ENCODE measurements at places on chromosomes 5 and 9.

GRCh38 chr5:142654578-142655058 is 31.3 kb downstream of the FGF1 start:
- no peak for DNase-seq

DNA sequence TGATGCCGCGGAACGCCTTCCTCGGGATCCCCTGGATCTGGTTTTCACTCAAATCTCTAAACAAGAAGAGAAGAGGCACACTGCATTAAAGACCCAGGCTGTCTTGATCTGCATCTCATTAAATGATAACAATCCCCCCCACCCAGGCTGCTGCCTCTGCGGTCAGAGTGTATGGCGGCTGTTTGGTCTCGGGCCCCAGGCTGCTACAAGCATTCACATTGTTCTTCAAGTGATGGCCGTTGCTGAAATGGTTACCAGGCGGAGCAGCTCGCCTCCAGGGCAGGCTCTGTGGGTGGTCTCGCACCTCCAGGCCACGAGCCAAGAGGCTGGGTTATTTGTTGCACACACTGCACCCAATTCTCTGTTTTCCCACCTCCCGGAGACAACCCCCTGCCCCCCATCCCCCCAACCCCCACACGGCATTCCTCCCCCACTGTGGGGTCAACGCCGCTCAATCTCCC is 304.1 kb upstream of the PANK3 start:
- no peak for DNase-seq

DNA sequence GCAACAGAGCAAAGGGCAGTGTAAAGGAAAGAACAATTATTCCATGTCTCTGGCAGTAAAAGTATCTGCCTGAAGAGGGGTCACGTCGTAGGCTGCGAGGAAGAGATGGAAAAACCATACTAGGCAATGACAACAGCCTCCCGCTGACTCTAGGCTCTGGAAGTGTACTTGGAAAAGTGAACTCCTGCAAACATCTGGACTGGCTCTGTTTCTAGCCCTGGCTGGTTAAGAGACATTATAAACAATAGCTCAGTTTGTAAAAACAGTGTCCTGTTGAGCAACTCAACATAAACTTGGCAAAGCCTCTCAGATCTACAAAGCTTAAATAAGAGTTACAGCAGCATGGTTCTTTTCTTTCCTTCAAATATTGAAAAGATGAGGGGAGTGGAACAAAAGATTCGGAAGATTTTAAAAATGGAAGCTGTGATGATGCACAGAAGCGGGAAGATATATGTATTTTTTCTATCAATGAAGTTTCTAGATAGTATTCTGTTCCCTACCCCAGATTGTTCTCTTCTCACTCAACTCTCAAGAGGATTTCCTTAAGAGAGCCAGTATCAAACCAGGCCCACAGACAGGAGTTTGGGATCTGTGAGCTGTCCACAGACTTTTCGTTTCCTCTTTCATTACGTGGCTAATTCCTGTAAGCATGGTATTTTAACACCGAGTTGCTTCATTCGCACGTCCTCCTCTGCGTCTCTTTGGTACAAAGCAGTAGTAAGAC is 79.4 kb downstream of the SPTLC1 start:
- DNase-seq = no peak

- DNase-seq = no peak
Observed at GRCh38 chr9:131273856-131274673, 2.2 kb downstream of the FAM78A start.

DNA sequence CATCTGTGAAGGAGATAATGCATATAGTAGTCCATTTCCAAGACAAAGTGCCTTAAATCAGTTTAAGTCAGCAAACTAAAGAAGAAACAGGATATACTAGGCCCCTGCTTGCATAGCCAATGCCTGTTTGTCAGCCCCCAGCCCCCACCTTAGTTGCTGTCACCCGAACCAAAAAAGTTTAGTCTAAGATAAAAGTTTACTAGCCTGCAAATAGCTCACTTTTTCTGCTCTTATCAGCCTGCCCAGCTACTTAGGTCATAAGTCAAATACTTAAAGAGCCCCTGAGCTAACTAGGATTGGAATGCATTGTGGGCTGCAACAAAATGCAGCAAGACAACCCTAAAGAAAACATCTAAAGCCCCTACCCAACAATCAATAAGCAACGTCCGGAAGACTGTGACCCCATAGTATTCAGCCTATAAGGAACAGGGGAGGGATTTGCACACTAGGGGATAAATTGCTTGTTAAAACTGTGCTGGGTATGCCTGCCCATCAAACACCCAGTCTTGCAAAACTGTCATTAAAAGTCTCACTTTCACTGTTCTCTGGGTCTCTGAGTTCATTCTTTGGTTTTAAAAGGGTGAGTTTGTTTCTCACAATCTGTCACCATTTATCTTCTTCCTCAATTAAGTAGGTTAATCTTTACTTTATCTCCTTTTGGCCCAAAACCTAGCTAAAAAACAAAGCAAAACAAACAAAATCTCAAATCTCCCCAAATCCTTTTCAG is 92.4 kb upstream of the CEP78 start:
- no peak for DNase-seq
